ENCODE measurements at places on chromosomes 1 and 21. TPM values are rescaled to one million over a fixed set of nuclear protein-coding genes. Genes with fewer than 3 reads are reported as not detected.

GRCh38 chr1:6419804-6420453, at the start of gene HES2:
Gene HES2, minus strand, starts transcription at chr1:6419919. Its CDS starts 99 bp downstream, at chr1:6419820.
- peaks cover 10% of the 10 kb centered on the region for H3K4me1 ChIP-seq
- peaks cover 17% of the 10 kb centered on the region for H3K27me3 ChIP-seq
- no peaks in the 10 kb centered on the region for H3K36me3 ChIP-seq
- H3K4me3 ChIP-seq, result no peak within 1 kb of the TSS

DNA sequence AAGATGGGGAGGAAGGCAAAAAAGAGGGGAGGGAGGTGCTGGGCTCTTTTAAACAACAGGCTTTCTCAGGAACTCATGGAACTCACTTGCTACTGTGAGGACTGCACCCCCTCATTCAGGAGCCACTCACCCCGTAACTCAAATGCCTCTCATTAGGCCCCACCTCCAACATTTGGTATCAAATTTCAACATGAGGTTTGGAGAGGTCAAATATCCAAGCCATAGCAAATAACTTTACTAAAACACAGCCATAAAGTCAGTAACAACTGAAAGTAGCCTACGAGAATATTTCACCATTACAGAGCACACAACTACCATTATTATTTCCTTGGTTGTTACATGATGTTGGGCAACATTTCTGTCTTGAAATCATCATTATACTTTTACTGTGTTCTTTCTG, 13.1 kb upstream of the DMRTB1 start:
- no peaks in the 10 kb centered on the region for H3K4me1 ChIP-seq
- no peak overlapping the region for H3K27ac ChIP-seq

GRCh38 chr1:18999359-18999758, 42.9 kb upstream of the IFFO2 start:
- H3K4me1 ChIP-seq, result peaks cover 10% of the 10 kb centered on the region
- H3K36me3 ChIP-seq, result peaks cover 6% of the 10 kb centered on the region
- no peak overlapping the region for H3K27ac ChIP-seq
- DNase-seq, result no peak
- no peak overlapping the region for H3K4me3 ChIP-seq

DNA sequence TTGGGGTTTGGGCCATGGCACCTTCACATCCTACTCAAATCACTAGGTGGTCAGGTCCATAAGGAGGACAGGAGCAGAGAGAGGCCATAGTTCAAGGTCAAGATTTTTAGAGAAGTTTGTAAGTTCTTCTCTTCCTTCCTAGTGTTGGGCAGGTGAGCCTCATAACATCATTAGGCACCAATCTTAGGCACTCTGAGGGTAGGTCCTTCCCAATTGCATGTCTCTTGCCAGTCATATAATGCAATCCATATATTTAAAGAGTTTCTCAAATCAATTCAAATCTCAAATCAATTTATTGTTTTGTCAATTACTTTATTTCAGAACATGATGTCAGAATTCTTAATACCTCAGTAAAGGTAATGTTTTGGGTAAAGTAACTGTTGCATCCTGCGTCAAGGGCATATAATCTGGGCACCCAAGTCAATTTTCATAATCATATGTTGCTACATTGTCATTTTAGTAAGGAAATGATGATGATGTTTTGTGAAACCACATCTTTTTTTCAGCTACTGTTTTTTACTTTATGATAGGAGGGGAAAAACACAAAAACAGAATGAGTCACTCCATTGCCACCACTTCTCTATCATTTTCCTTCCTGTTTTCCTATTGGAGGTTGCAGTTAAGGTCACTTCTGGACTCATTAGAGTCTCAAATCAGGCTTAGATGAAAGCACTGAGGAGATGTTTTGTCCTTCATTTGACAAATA, 122.7 kb downstream of the UCHL5 start:
- peak; percentile 33 for DNase-seq
- peak overlapping the region; percentile 55 for H3K27ac ChIP-seq
- H3K4me1 ChIP-seq, result peaks cover 17% of the 10 kb centered on the region
- H3K36me3 ChIP-seq, result peaks cover 8% of the 10 kb centered on the region

GRCh38 chr21:42061195-42061985, 9.7 kb upstream of the UMODL1 start:
- peak overlapping the region; percentile 78 for H3K4me3 ChIP-seq
- H3K27me3 ChIP-seq, result peaks cover 25% of the 10 kb centered on the region
- H3K36me3 ChIP-seq, result no peaks in the 10 kb centered on the region

GRCh38 chr1:118984086-118984721, 3.9 kb downstream of the TBX15 start:
- H3K4me3 ChIP-seq, result no peak overlapping the region
- no peak overlapping the region for H3K27ac ChIP-seq
- no peak for DNase-seq
- H3K36me3 ChIP-seq, result peaks cover 11% of the 10 kb centered on the region
- peaks cover 51% of the 10 kb centered on the region for H3K27me3 ChIP-seq

GRCh38 chr1:159214149-159214760, 9.6 kb downstream of the ACKR1 start:
- H3K27me3 ChIP-seq, result peaks cover 5% of the 10 kb centered on the region
- H3K4me1 ChIP-seq, result no peaks in the 10 kb centered on the region
- H3K27ac ChIP-seq, result no peak overlapping the region
- H3K36me3 ChIP-seq, result no peaks in the 10 kb centered on the region
- no peak overlapping the region for H3K4me3 ChIP-seq

- peak within 1 kb of the TSS; percentile 29 for H3K4me3 ChIP-seq
- H3K4me1 ChIP-seq, result peaks cover 26% of the 10 kb centered on the region
- no peak within 1 kb of the TSS for H3K27ac ChIP-seq
- DNase-seq, result no peak
Measured at GRCh38 chr1:183417772-183418491, at the start of gene NMNAT2. Gene NMNAT2, minus strand, starts transcription at chr1:183418380. Its CDS starts 113 bp downstream, at chr1:183418267.

DNA sequence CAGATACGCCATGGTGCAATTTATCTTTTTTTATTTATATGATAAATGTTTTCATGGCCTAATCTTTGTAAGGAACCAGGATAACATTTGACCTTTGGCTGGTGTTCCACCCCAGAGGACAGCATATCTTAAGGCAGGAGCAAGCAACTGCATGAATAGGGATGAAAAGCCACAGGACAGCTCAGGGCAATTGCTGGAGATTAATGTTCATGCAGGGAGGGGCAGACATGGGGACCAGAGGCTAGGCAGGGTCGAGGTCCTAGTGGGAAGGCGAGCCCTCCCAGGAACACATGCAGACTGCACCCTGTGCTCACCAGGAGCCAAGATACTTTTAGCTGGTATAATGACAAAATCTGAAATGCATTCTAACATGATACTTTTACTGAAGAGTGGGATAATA, 74.4 kb upstream of the HAO2 start:
- no peak overlapping the region for H3K27ac ChIP-seq
- H3K4me1 ChIP-seq, result no peaks in the 10 kb centered on the region
- no peaks in the 10 kb centered on the region for H3K36me3 ChIP-seq
- DNase-seq, result no peak
- no peak overlapping the region for H3K4me3 ChIP-seq
- H3K27me3 ChIP-seq, result no peaks in the 10 kb centered on the region

DNA sequence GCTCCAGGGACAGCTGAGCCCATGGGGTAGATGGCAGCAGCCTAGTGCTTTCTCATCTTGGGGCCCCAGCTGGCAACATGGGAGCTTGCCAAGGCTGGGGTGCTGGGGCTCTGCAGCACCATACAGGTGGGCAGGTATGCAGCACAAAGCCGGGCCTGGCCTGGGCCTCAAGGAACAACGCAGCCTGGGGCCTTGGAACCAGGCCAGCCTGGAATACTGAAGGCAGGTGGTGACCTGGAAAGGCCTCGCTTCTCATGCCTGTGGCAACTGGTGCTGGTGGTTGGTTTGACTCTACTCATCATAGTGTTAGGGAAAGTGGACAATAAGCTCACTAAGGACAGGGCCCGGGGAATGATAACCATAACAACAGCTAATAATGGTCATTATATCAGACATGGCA, 27.0 kb upstream of the SDHB start:
- no peaks in the 10 kb centered on the region for H3K36me3 ChIP-seq
- DNase-seq, result no peak
- H3K4me1 ChIP-seq, result no peaks in the 10 kb centered on the region
- H3K4me3 ChIP-seq, result no peak overlapping the region
- H3K27ac ChIP-seq, result no peak overlapping the region

GRCh38 chr1:181335631-181336030, 147.7 kb upstream of the CACNA1E start:
- no peak overlapping the region for H3K4me3 ChIP-seq
- H3K27me3 ChIP-seq, result no peaks in the 10 kb centered on the region
- no peak for DNase-seq
- no peaks in the 10 kb centered on the region for H3K4me1 ChIP-seq

The FAM72C gene
- polyA plus RNA-seq, result 0.26 TPM

The SPRR4 gene
- not detected for polyA plus RNA-seq

The SEC22B gene
- polyA plus RNA-seq, result 16.9 TPM

The ACKR1 gene
- not detected for polyA plus RNA-seq

The LAMC1 gene
- polyA plus RNA-seq, result not detected

The PTCH2 gene
- 0.20 TPM for polyA plus RNA-seq

The S100A4 gene
- polyA plus RNA-seq, result 2,303 TPM

The FAM177B gene
- polyA plus RNA-seq, result not detected

The SLC9C2 gene
- polyA plus RNA-seq, result not detected
